Ovary (tissue), 10 donors: ENCODE measurements at places on chromosomes 4 and X.

GRCh38 chr4:98867648-98868047 is 61.3 kb downstream of the EIF4E start:
- no peak for DNase-seq
- no peak overlapping the region for H3K27ac ChIP-seq
- no peaks in the 10 kb centered on the region for H3K27me3 ChIP-seq
- H3K4me1 ChIP-seq: no peaks in the 10 kb centered on the region

GRCh38 chr4:8205241-8205707 is 6.2 kb downstream of the SH3TC1 start:
- H3K36me3 ChIP-seq: no peaks in the 10 kb centered on the region
- no peak for DNase-seq
- H3K27ac ChIP-seq: no peak overlapping the region
- no peaks in the 10 kb centered on the region for H3K27me3 ChIP-seq
- peaks cover 2% of the 10 kb centered on the region for H3K4me1 ChIP-seq

DNA sequence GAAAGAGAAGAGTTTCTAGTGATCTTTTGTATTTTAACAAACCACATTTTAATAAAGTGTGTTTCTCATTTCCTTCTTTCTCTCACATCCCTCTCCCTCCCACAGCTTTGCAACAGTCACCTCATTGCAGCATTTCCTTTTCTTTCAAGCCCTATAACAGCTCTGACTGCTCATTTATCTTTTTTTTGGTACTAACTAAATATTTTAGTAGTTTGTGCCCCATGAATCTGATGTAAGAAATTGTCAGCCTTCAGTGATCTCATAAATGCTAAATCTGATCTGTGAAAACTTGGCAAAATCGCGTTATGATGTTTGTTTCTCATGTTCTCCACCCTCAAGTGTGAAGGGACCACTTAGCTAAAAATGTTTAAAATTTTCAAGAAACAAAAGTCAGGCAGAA is 258.5 kb upstream of the SLIT2 start:
- no peaks in the 10 kb centered on the region for H3K27me3 ChIP-seq
- H3K4me3 ChIP-seq: no peak overlapping the region
- H3K27ac ChIP-seq: no peak overlapping the region
- no peaks in the 10 kb centered on the region for H3K4me1 ChIP-seq
- H3K36me3 ChIP-seq: no peaks in the 10 kb centered on the region

DNA sequence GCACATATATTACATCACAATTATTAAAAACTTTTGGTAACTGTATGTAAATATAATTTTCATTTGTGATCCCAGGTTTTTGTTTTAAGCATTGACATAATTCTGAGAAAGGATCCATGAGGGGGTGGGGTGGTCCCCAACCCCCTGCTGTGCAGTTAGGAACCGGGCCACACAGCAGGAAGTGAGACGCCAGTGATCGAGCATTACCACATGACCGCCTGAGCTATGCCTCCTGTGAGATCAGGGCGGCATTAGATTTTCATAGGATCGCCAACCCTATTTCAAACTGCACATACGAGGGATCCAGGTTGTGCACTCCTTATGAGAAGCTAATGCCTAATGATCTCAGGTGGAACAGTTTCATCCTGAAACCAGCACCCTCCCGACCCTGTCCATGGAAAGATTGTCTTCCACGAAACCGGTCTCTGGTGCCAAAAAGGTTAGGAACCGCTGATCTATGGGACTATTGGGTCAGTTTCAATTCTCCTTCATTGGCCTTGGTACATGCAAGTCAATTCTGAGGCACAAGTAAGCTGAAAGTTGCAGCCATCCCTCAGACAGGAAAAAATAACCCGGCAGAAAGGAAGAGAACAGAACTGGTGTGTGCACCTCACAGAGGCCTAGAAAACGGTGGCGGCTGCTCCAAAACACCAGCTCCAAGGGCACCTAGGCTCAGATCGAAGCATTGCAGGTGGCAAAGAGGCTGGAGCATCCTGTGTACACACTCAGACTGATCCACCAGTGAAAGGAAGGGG is 7.0 kb upstream of the TMSB4X start:
- H3K4me3 ChIP-seq: no peak overlapping the region
- H3K27ac ChIP-seq: no peak overlapping the region
- no peak for DNase-seq

GRCh38 chrX:39869846-39870601 is 227.7 kb downstream of the BCOR start:
- H3K27me3 ChIP-seq: no peaks in the 10 kb centered on the region
- H3K27ac ChIP-seq: no peak overlapping the region
- no peaks in the 10 kb centered on the region for H3K36me3 ChIP-seq
- no peaks in the 10 kb centered on the region for H3K4me1 ChIP-seq
- no peak overlapping the region for H3K4me3 ChIP-seq

GRCh38 chr4:141238186-141238585 is 17.5 kb downstream of the ZNF330 start:
- H3K27me3 ChIP-seq: no peaks in the 10 kb centered on the region
- H3K36me3 ChIP-seq: no peaks in the 10 kb centered on the region
- no peak overlapping the region for H3K4me3 ChIP-seq
- no peaks in the 10 kb centered on the region for H3K4me1 ChIP-seq
- H3K27ac ChIP-seq: no peak overlapping the region

- no peak for DNase-seq
- H3K4me3 ChIP-seq: no peak overlapping the region
- H3K4me1 ChIP-seq: no peaks in the 10 kb centered on the region
- no peaks in the 10 kb centered on the region for H3K27me3 ChIP-seq
- no peaks in the 10 kb centered on the region for H3K36me3 ChIP-seq
Observed at GRCh38 chrX:22056235-22056634, 24.1 kb downstream of the PHEX start.

- no peaks in the 10 kb centered on the region for H3K4me1 ChIP-seq
- no peaks in the 10 kb centered on the region for H3K36me3 ChIP-seq
- H3K27ac ChIP-seq: no peak overlapping the region
- no peak for DNase-seq
- H3K4me3 ChIP-seq: no peak overlapping the region
- H3K27me3 ChIP-seq: no peaks in the 10 kb centered on the region
Observed at GRCh38 chrX:42804524-42804923, 26.6 kb upstream of the PPP1R2C start.

DNA sequence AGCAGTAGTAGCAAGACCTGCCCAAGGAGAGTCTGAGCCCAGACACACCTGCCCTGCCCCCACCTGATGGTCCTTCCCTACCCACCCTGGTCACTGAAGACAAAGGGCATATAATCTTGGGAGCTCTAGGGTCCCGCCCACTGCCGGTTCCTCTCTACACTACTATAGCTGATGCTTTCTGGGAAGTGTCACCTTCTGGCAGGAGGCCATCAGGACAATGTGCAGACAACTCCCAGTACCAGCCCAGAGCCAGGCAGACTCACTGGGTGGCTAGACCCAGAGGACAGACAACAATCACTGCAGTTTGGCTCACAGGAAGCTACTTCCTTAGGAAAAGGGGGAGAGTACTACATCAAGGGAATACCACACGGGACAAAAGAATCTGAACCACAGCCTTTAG is 312.7 kb downstream of the SPRY1 start:
- H3K4me3 ChIP-seq: no peak overlapping the region
- no peaks in the 10 kb centered on the region for H3K27me3 ChIP-seq
- no peaks in the 10 kb centered on the region for H3K4me1 ChIP-seq
- no peaks in the 10 kb centered on the region for H3K36me3 ChIP-seq
- H3K27ac ChIP-seq: no peak overlapping the region

- no peak for DNase-seq
- H3K4me1 ChIP-seq: no peaks in the 10 kb centered on the region
- no peak overlapping the region for H3K4me3 ChIP-seq
- no peak overlapping the region for H3K27ac ChIP-seq
Observed at GRCh38 chr4:78220283-78220682, 163.2 kb downstream of the FRAS1 start.

DNA sequence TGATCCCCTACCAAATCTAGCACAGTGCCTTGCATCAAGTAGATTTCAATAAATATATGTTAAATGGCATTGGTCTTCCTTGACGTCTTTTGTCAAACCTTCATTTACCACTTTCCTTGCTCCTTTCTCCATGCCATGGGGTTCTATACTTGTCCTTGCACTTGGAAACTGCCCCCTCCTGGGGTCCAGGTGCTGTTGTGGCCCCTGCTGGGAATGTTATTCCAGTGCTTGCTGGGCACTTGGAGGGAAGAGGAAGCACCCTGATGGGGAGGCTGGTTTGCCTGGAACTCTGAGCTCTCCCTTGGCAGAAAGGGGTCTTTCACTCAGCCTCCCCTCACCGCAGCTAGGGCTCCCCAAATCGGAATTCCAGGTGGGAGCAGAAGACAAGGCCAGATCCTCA is 18.9 kb downstream of the ZNF275 start:
- no peak overlapping the region for H3K4me3 ChIP-seq
- DNase-seq: no peak
- H3K27me3 ChIP-seq: no peaks in the 10 kb centered on the region
- H3K27ac ChIP-seq: peak overlapping the region; percentile 50
- H3K4me1 ChIP-seq: peaks cover 9% of the 10 kb centered on the region

DNA sequence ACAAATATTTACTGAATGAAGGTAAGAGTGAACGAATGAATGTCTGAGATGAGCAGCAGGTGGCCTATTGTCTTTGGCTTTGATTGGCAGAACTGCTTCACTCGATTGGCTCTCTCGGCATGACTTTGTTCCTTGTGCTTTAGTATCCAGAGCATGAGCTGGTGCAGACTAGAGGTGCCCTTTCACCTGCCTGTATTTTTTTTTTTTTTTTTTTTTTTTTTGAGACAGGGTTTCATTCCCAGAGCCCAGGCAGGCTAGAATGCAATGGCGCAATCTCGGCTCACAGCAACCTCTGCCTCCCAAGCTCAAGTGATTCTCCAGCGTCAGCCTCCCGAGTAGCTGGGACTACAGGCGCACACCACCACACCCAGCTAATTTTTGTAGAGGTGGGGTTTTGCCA is 38.9 kb downstream of the SRPX2 start:
- DNase-seq: no peak
- no peaks in the 10 kb centered on the region for H3K36me3 ChIP-seq
- H3K27ac ChIP-seq: no peak overlapping the region
- no peaks in the 10 kb centered on the region for H3K27me3 ChIP-seq
- H3K4me1 ChIP-seq: no peaks in the 10 kb centered on the region
- H3K4me3 ChIP-seq: no peak overlapping the region

DNA sequence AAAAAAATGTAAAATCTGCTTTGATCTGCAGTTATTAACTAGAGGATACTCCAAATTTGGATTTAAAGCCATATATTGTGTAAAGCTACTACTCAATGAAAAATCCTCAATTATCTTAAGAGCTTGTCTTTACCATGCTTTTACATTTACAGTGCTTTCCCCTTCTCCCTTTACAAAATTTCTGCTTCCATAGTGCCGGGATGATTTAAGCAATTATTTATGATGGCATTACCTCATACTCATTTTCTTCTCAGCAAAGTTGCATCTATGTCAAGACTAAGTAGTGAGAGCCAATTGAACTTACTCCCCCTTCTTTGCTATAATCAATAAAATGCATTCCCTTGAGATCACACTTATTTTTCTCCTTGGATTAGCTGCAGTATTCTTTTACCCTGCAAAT is 505.4 kb upstream of the AGA start:
- H3K36me3 ChIP-seq: no peaks in the 10 kb centered on the region
- H3K4me1 ChIP-seq: no peaks in the 10 kb centered on the region
- DNase-seq: no peak
- H3K4me3 ChIP-seq: no peak overlapping the region
- H3K27me3 ChIP-seq: no peaks in the 10 kb centered on the region

GRCh38 chr4:185278716-185279115 is 69.3 kb downstream of the SNX25 start:
- no peaks in the 10 kb centered on the region for H3K4me1 ChIP-seq
- H3K4me3 ChIP-seq: no peak overlapping the region
- no peaks in the 10 kb centered on the region for H3K36me3 ChIP-seq
- no peaks in the 10 kb centered on the region for H3K27me3 ChIP-seq

DNA sequence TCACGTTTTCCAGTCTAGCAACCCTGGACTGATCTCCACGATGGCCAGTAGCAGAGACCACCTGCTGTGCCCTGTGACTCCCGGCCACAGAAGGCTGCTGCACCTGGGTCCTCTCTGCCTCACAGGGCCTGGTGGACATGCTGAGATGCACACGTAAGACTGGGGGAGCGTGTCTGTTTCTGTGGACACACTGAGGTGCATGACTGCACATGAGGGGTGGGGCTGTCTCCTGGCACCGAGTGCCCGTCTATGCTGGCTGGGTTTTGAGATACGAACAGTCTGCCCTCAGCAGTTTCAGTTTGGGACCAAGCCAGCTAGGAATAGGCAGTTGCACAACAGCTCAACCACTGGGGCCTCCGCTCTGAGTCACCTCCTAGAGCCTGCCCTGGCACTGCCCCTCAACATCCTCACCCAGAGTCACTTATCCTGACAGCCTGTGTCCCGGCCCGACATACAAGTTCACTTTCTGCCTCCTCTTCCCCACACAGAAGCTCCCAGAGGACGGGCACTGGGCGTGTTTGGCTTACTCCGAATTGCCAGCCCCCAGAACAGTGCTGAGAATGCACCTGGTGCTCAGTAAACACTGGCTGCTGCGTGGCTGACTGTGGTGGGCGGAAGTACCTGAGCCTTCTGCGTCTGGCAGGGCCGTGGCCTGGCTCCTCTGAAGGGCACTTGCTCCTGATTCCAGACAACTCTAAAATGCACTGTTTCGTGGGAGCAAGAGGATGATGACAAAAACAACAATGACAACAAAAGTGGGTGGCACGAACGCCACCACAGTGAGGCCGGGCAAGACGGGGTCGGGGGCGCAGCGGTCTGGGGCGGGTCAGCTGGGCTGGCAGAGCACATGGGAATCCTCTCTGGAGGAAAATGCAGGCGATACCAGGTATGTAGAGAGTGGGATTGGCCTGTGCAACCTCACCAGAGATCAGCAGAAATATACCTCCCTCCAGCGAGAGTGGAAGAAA is 30.9 kb downstream of the RNF212 start:
- DNase-seq: no peak
- H3K27me3 ChIP-seq: no peaks in the 10 kb centered on the region
- no peak overlapping the region for H3K4me3 ChIP-seq
- H3K27ac ChIP-seq: no peak overlapping the region
- H3K4me1 ChIP-seq: no peaks in the 10 kb centered on the region
- no peaks in the 10 kb centered on the region for H3K36me3 ChIP-seq

DNA sequence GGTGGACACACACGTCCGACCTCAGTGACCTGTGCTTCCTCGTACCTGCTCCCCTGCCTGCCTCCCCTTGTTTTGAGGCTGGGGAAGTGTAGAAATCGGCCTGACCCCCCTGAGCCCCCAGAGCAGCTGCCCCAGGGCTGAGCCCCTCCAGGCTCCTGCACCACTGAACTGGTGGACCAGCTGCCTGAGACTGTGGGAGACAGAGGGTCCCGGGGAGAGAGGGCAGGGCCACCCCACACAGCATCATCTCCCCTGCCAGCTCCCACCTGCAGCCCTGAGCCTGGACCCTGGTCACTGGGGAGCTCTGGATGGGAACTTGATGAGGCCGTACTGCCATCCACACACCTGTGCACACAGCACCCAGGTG is 15.0 kb upstream of the NAT8L start:
- H3K4me3 ChIP-seq: no peak overlapping the region
- DNase-seq: no peak
- no peak overlapping the region for H3K27ac ChIP-seq
- H3K36me3 ChIP-seq: no peaks in the 10 kb centered on the region

DNA sequence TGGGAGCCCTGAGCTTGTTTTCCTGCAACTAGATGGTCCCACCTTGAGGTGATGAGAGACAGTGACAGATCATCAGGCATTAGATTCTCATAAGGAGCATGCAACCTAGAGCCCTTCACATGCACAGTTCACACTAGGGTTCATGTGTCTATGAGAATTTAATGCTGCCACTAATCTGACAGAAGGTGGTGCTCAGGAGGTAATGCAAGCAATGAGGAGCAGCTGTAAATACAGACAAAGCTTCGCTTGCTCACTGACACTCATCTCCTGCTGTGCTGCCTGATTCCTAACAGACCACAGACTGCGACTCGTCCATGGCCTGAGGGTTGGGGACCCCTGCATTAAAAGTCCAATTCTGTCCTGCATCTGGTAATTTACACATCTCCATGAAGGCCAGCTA is 141.6 kb downstream of the KCNIP4 start:
- no peak overlapping the region for H3K27ac ChIP-seq
- no peaks in the 10 kb centered on the region for H3K36me3 ChIP-seq
- no peaks in the 10 kb centered on the region for H3K4me1 ChIP-seq
- H3K27me3 ChIP-seq: no peaks in the 10 kb centered on the region
- no peak overlapping the region for H3K4me3 ChIP-seq
- no peak for DNase-seq
